ENCODE measurements at places on chromosomes 7 and 10.

DNA sequence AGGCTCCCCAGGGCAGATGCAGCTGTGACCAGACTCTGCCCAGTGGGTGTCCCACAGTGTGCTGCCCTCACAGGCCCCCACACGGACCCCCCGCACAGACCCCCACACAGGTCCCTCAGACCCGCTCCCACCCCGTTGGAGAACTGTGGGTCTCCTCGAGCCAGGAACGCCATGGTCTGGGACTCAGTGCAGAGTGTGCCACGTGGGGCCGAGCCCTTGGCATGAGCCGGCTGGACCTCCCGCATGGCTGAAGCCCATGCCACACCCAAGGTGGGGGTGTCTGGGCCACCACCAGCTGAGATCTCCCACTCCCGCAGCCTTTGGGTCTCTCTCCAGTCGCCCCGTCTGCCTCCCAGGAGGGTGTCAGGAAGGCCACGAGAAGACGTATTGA lies 34.3 kb downstream of the JAKMIP3 start:
- no peak for DNase-seq

GRCh38 chr7:67878808-67879207 lies 882.2 kb downstream of the TYW1 start:
- DNase-seq = no peak

DNA sequence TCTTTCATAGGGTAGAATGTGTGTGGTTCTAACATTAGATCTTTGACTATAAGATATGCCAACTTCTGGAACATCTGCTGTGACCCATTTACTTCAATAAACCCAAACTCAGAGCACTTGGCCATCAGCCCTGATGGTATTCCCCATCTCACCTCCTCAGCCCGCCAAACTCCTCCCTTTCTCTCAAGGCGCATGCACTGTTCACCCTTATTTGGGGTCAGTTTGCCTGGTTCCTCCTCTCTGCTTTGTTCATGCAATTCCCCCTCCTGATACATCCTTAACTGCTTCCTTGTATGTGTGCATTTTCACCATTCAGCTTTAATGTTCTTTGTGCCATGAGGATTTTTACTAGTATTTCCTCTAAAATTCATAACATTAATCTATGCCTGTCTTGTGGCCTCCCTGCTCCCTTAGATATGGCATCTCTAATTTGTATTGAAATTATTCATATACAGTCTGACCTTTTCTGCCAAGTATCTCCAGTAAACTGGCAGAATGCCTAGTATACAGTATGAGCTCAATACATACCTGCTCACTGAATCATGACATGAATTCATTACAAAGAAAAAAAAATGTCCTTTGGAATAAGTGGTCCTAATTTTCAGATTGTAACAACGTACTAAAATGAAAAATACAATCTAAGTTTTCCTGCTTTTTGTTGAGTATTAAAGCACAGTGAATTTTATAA lies 336.8 kb upstream of the IGFBP3 start:
- DNase-seq = no peak

DNA sequence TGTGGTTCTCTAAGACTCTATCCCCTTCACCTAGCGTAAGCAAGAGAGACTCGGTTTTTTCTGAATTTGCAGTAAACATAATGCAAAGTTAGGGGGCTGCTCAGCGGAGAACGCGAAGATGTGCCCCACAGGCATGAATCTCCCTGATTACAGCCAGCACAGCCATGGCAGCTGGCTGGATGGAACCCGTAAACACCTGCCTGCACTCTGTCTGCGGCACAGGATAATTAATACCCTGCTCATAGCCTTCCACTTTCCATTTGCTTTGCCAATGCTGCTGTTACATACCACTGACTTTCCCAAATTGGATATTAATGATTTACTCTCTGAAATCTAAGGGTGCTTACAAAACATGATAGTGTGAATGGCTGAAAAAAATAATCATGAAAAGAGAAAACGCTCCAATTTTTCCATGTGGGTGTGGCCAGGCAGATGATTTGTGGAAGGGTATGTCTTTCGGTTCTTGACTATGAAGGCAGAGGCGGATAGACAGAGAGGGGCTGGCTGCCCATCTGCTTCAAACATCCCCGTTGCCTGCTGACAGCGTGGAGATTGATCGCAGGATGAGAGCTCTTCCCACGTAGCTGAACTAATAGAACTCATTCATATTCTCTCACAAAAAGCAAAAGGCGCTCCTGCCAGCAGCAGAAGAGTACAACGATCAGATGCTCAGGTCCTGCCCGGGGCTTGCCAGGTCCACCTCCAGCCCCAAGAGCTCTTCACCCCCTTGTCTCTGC lies 193.2 kb upstream of the GHITM start:
- no peak for DNase-seq

DNA sequence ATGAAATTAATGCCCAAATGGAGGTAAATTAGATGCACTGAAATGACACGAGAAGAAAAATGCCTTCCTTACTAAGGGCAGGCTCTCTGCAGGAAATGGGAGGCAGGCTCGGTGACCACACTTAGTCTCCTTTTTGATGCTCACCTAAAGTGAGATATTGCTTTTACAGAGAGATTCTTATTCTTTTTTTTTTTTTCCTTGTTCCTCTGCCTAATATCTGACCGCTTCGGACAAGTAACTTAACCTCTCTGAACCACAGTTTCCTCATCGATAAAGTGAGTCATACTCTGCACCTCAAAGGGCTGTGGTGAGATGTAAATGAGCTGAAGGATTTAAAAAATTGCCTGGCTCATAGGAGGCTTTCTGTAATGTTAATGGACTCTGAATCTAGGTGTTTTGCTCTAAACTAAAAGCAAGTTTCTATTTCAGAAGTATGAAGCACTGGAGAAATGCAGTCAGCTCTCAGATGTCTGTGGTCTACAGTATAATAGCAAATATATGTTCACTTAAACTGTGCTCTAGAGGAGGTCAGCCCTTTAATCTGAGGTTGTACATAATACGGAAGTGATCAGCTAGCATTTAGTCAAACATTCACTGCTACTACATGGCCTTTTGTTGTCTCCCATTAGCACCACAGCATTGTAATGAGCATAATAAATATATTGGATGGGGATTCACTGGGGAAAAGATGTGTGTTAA lies 23.2 kb downstream of the NKX2-3 start:
- DNase-seq = no peak

DNA sequence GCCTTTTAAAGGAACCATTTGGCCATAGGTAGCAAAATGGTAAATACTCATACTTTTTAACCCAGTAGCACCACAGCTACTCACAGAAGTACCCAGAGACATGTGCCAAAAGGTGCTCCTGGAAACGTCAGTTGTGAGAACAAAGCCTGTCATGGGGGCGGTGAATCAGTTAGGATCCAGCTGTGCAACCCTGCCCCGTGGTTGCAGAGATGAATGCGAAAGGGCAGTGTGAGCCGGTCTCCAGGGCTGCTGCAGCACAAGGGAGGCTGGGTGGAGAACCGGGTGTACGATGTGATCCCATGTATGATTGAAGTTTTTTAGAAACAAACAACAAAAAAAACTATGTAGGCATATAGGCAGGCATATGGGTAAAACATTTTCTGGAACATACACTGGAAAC lies 1.3 kb upstream of the LRRC18 start:
- no peak for DNase-seq

GRCh38 chr7:33882950-33883670 lies 22.2 kb upstream of the BMPER start:
- no peak for DNase-seq

DNA sequence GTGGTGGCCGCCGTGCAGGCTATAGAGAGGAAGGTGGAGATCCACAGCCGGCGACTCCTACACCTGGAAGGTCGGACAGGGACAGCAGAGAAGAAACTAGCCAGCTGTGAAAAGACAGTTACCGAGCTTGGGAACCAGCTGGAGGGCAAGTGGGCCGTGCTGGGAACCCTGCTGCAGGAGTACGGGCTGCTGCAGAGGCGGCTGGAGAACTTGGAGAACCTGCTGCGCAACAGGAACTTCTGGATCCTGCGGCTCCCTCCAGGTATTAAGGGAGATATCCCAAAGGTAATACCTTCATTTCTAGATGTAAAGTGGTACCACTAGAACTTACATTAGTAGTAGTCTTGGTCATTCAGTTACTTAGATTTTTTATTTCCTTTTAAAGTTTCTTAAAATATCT lies 6.8 kb downstream of the ZNF398 start:
- DNase-seq = no peak

Measured in esophagus squamous epithelium (tissue), 5 donors.